ENCODE measurements at places on chromosomes 13 and 19.

GRCh38 chr19:50580970-50581634 is 12.9 kb upstream of the LRRC4B start:
- DNase-seq, result no peak

- no peak for DNase-seq
These were observed 73.2 kb upstream of the RFC3 start for GRCh38 chr13:33744589-33745369.

DNA sequence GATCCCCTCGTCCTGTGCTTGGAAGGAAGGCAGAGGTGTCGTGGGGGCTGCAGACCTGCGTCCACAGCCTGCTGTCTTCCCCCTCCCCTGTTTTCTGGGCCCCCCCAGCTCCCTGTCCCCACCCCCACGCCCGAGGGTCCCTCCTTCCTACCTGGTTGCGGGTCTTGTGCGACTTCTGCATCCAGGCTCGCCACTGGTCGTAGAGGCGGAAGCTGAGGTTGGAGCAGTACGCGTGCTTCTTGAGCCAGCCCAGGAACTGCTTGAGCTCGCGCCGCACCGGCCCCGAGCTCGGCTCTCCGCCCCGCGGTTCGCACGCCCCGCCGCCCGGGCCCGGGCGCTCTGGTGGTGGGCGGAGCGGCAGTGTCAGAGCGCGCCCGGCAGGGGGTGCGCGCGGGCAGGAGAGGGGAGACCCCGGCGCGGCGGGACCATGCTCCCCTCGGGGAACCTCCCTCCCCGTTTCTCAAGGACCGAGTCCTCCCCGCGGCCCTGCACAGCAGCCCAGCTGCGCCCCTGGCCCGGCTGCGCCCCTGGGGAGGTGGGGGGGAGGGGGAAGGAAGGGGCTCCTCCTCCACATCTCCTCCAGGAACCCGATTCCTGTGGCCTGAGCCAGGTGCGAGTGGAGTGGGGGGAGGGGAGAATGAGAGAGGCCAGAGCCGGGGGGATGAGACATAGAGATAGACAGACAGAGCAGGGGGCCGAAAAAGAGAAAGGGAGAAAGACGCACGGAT is 5.7 kb downstream of the REX1BD start:
- no peak for DNase-seq

DNA sequence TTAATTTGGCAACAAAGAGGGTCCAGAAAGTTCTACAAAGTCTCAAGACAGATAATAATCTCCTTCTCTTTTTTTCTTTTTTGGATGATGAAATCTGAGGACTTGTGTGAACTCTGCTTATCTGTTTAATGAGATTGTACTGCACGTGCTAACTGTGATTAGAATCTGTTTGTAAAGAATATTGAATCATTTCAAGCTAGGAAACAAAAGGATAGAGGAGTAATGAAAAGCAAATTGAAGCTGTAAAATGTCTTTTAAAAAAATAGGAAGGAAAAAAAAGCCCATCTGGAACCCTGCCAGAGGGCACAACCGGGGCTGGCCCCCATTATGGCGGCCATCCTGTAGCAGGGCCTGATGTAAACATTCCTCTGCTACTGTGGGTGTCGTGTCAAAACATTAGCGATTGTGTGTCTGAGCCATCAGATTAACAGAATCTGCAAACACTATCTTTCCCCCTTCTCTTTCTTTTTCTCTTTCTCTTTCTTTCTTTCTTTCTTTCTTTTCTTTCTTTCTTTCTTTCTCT is 83.0 kb downstream of the FLT1 start:
- no peak for DNase-seq

- DNase-seq, result no peak
These were observed 10.6 kb downstream of the FBXL3 start for GRCh38 chr13:77016251-77016812.

- DNase-seq, result no peak
These were observed 63.1 kb downstream of the CEBPG start for GRCh38 chr19:33436360-33437345.

- DNase-seq, result no peak
These were observed 1.5 kb upstream of the CEACAM5 start for GRCh38 chr19:41706741-41707501.

DNA sequence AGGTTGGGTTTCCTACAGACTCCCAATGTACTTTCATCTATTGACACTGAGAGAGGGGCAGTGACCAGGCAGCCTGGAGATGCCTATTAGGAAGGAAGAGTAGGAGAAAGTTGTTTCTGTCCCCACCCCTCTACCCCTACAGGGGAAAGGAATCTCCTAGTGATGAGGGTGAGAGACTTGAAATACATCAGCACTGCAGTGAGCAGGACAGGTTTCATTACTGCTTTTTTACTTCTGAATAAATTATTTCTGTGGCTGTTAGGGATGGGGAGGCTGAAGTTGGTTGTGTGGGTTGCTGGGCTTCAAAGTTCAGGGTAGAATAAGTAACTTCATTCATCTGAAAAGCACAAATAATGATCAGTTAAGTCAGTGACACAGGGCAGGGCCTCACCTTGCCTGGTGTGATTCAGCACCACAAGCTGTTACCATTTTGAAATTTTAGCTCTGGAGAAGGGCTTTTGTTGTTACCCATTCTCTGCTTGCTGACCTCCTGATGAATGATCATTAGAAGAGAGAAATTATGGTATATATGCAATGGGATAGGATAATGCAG is 19.3 kb downstream of the CEACAM1 start:
- no peak for DNase-seq

- DNase-seq, result no peak
These were observed 8.5 kb downstream of the SPATA13 start for GRCh38 chr13:24168979-24169378.

GRCh38 chr19:6481541-6482342 is at the start of gene DENND1C:
TSS of gene DENND1C (minus strand) at chr19:6481787. CDS start at chr19:6481695, 92 bp downstream.
- no peak for DNase-seq

DNA sequence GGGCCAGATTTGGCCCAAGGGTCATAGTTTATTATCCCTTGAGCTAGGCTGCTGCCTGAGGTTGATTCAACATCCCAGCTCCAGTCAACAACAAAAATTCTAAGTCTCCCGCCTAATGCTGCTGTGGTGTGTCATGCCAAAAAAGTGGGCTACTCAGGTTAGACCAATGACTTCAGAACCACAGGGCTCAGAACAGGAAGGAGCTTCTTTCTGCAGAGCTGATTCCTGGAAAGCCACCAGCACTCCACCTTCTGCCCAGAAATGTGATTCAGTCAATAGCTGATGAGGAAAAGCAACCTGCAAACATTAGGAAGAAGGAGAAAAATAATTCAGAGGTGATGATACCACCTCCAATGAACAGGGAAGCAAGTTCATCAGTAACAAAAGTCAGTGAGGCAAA is 56.1 kb upstream of the SERPINE3 start:
- no peak for DNase-seq
